ENCODE measurements at places on chromosomes 7 and 10.
A peak's percentile ranks its signal among the peaks of the same experiment; 100 is the strongest.

DNA sequence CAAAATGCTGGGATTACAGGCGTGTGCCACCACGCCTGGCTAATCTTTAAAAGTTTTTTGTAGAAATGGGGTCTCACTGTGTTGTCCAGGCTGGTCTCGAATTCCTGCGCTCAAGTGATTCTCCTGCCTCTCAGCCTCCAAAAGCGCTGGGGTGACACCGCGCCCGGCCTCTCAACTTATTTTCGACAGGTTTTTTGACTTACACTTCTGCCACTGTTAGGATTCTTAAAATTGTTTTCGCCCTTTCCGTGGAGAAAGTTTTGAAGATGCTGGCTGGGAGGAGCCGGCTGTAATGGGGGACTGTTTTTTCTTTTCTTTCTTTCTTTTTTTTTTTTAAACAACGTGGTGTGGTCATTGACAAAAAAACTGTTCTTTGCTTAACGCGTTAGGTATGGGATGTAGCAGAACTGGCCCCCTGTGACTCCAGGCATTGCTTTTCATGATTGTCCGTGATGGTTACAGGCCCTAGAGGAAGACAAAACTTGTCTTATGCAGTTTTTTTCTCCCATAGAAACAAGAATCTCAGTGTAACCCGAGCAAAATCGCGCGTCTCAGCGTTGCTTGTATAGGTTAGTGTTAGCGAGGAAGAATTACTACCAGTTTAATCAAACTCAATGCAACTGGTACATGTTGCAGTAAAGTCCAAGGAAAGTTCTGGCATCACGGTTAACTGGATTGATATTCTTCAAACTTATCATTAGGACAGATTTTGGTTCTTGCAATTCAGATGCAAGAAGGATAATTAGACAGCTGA lies 72.2 kb downstream of the DAGLB start:
- DNase-seq: no peak

DNA sequence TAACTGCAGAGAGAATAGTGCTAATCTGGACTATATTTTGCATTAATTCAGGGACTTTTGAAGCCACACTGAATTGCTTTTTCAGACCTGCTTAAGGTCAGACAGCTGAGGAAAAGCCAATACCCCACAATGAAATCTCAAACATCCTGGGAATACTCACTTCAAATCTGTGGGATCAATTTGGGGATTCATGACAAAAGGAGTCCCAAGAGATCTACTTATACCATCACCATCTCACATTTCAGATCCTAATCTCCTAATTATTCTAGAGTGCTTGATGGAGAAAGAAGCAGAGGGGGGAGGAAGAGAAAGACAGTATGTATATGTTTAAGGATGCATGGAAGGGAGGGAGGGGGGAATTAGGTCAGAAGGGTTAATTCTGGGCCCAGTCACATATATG lies 202.2 kb downstream of the CACNA2D1 start:
- no peak for DNase-seq

DNA sequence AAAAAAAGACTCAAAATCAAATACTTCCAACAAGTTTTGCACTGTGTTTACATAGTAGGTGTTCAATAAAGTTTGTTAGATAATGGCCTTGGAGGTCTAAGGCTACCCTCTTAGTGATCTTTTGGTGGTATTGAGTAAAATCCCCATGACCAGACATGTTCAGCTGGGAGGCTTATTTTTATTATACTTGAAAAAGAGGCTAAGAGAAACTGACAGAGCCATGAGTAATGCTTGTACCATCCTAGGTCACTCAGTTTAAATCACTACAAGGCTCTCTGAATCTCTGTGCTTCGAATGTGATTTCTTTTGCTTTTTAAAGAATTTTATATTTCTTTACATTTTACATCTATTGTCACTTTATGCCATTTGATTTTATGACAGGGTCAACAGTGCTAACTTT lies 90.5 kb downstream of the TWIST1 start:
- no peak for DNase-seq

DNA sequence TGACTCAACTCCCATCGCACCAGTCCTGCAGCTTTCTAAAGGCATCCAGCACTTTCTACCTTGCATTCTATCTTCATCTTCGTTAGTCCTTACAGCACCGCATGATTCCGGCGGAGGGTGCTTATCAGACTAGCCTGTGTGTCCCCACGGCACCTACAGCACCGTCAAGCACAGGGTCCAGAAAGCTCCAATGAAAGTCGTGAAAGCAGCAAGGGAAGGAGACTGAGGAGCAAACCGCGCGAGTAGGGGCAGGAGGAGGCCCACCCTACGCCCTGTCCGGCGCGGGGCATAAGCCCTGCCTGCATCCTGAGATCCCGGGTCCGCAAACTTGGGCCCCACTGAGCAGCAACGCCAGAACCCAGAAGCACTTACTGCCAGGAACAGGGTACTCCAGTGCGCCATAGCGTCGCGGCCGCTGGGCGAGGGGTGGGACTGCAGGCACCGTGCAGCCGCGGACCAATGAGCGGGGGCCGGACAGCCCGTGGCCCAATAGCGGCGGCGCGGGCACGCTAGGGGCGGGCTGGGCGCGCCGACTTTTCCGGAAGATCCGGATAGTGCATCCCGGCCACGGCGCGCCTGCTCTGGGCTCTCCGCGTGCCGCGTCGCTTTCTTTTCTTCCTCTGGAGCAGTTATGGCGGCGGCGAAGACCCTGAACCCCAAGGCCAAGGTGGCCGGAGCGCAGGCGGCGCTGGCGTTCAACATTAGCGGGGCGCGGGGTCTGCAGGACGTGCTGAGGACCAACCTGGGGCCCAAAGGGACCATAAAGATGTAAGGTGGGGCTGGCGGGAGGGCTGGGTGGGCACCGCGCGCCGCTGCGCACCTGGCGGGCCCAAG lies 122.1 kb upstream of the VKORC1L1 start:
- DNase-seq: peak; percentile 97

DNA sequence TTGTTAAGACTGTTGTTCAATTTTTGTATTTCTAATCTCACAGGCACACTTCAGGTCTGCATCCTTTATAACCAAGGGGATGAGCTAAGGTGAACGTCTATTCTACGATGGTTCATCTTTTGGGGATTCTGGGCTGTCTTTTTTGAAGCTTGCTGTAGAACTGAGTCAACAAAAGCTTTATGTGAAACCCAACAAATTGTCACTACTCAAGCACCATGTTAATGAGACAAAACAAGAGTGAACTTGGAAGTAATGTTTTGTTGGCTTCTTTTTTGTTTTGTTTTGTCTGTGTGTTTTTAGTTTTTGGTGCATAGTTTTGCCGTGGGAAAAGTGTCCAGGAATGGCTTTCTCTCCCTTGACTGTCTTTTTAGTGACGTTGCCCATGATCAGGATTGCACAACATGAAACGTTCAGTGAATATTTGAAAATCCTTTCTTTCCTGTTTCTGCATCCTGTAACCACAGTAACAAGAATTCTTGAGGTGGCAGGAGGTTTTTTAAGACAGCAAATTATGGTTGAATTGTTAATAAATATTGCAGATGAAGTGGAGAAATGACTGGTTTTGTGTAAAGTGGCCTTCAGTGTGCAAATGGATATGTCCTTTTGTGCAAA lies 65.6 kb downstream of the WIPF3 start:
- DNase-seq: no peak

- DNase-seq: no peak
Observed at GRCh38 chr7:100407285-100408180, 21.0 kb downstream of the ZCWPW1 start.

DNA sequence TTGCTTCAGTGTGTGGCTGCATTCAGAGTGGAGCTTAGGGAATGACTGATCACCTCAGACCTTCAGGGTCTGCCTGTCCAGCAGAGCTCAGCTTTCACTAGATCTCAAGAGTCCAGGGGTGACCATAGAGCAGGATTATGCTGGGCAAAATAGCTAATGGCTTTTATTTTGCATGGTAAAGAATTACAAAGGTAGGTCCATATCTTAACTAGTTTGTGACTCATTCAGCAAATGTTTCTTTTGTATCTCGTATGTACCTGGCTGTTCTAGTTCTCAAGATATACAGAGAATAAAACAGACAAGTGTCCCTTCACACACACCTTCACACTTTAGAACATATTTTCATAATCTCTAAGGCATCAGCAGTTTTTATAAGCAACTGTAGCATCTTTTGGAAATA lies 180.5 kb downstream of the DYNC1I1 start:
- no peak for DNase-seq

DNA sequence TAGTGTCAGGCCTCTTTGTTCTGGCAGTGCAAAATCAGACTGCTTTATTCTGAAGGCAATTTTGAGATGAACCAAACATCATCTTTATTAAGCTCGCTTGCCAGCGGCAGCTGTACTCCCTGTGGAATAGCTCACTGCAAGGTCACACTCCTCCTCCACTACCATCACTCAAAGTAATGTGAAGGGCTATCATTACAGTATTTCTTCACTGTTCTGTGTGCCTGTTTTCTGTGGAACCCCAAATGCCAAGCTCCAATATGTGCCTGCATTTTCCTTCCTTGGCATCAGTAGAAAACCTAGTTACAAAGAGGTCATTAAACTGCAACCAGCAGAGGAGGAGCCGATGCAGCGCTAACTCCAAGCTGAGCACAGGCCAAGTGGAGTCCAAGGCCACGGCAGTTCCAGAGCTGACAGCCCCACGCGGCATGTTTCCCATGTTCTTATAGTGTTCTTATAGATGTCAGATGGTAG lies 21.4 kb downstream of the BCCIP start:
- no peak for DNase-seq

DNA sequence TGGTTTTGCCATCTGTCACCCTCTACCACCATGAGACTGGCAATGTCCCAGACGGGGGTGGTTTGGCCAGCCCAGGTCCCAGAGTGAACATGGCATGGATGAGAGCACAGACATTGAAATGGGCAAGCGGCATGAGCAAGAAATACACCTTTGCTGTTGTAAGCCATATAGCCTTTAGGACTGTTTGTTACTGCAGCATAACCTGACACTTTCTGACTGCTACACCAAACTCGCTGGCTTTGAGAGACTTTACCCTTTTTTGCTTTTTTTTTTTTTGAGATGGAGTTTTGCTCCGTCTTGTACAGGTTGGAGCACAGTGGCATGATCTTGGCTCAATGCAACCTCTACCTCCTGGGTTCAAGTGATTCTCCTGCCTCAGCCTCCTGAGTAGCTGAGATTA lies 5.2 kb upstream of the MUC3A start:
- DNase-seq: no peak

GRCh38 chr7:55366461-55367070 lies 1.4 kb downstream of the LANCL2 start:
- no peak for DNase-seq

- DNase-seq: no peak
Observed at GRCh38 chr7:140402178-140402835, 1.6 kb upstream of the RAB19 start.

GRCh38 chr10:102643336-102644065 lies 778 bp upstream of the TRIM8 start:
- DNase-seq: peak; percentile 87

DNA sequence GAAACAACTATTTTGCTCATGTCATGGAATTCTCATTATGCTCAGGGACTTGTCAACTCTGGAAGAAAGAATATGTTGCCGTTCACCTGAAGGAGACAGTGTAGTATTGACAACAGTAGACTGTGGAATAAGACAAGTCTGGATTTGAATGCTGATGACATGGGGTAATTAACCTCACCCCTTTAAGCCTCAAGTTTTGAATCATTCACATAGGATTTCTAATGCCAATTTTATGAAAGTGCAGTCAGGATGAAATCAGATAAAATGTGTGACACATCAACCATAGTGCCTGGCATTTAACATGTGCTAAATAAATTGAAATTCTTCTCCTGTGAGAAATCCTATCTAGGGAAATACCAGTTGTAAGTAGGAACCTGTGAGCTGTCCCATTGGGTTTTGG lies 305.8 kb downstream of the KIF20B start:
- no peak for DNase-seq

DNA sequence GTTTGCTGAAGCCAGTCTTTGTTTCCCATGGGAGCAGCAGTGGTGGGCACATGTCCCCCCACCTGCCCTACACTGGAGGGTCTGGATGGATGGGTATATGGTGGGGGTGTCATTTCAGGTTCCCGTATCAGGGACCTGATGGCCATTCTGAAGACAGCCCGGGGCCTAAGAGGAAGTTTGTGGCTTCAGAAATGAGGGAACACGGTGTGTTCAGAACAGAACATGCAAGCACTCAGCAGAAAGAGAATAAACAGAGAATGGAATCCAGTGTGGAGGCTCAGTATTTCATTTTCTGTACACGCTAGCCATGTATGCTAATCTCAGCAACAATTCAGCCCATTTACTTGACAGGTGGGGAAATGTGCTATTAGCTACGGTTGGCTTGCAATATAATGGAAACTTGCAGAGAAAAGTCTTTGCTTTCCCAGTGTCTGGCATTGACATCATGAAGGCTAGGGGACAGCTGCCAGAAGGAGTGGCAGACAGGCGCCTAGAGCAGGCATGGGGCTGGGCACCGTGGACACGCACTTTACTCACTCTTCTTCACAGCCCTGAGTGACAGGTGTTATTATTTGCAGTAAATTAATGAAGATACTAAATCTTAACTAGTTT lies 98.6 kb downstream of the ELMO1 start:
- DNase-seq: no peak

DNA sequence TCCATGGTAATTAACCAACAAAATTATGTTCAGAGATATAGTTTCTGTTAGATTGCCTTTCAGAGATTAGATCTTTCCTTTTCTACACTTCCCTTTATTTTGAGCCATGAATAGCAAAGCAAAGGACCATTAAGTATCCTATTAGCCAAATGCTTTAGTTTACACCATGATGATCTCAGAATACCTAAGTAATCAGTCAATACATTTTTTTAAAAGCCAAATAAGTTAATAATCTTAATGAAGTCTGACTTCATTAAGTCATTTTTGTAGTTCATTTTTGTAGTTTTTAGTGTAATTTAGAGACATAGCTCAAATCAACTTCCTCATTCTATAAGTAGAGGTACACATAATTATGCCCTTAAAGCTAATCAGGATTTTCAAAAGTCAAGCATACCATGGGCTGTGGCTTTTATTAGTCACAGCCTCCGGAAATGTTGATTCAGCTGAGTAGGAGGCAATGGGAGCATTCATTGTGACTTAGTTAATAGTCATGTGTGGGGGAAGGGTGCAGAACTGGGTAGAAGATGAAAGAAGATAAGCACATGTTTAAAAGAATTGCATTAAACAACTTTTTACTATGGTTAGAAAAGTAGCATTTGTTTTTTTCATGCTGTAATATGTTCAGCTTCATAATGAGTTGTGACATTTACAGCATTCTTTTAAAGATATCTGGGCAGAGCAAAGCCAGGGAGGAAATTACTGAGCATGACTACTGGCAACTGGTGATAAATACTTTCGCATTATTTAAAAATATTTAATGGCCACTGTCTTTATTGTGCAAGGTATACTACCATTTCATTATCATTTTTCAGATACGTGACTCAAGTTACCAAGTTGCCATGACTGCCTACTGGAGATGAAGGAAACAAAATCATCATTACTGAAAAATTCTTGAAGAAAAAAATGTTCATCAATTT lies 57.3 kb upstream of the CCDC71L start:
- no peak for DNase-seq

GRCh38 chr7:37376386-37376785 lies 72.3 kb downstream of the ELMO1 start:
- no peak for DNase-seq

GRCh38 chr7:266851-267840 lies 22.8 kb upstream of the FOXL3 start:
- DNase-seq: no peak
